ENCODE measurements at places on chromosomes 2 and 18.

- DNase-seq = no peak
These were observed 56.1 kb upstream of the CDCA7 start for GRCh38 chr2:173298536-173299097.

- DNase-seq = no peak
These were observed 197.1 kb downstream of the CCDC85A start for GRCh38 chr2:56380861-56381260.

DNA sequence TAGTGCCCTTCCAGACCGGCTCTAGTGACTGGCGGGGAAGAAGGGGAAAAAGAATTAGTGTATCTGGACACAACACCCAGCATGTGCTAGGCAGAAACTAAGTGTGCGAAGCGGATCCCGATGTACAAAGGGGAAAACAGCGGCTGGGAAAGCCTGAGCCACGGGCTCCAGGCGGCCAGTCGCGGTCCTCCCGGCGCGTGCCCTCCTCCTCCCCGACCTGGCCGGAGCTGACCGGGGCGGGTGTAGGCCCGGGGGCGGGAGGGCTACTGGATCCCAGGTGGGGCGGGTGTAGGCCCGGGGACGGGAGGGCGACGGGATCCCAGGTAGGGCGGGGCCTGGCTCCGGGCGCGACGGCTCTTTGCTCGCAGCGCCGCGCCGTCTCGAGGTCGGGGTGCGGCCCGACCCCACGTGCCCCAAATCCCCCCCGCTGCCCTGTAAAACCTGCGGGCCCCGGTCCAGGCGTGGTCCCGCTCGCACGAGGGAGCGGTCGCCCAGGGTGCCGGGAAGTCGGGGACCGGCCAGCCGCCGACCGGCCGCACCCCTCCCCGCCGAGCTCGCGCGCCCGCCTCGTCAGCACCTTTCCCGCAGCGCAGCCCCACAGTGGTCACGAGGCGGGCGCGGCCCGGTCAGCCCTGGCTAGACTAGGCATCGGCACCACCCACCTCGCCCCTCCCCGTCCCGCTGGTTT, 48.8 kb downstream of the C2orf42 start:
- no peak for DNase-seq

- DNase-seq = no peak
These were observed 185.6 kb downstream of the AGAP1 start for GRCh38 chr2:235679471-235679870.

- no peak for DNase-seq
These were observed 4.0 kb upstream of the LYG2 start for GRCh38 chr2:99259465-99259864.

GRCh38 chr2:230042195-230042594, 26.5 kb downstream of the SLC16A14 start:
- no peak for DNase-seq

Data from D721Med (cell line).